ENCODE measurements at places on chromosomes 12 and 14.

DNA sequence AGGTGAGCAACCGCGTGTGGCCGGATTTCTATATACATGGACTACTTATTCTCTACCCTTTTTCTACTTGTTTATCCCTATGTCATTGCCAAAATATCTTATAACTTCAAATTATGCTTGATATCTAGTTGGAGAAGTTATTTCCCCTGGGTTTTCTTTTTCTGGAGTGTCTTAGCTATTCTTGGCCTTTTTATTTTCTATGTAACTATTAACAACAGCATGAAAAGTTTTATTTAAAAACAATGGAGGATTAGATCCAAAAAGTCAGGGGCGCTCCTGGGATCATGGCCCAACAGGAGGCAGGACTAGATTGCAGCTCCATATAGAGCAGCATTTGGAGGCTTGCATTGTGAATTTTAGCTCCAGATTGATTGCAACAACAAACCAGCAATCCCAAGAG is 8.6 kb upstream of the STRAP start:
- H3K36me3 ChIP-seq = no peaks in the 10 kb centered on the region
- no peaks in the 10 kb centered on the region for H3K4me1 ChIP-seq
- peaks cover 20% of the 10 kb centered on the region for H3K27me3 ChIP-seq
- no peak overlapping the region for H3K4me3 ChIP-seq
- H3K27ac ChIP-seq = no peak overlapping the region
- no peak for DNase-seq

GRCh38 chr12:94435511-94435927 is 24.1 kb downstream of the CEP83 start:
- no peak for DNase-seq
- no peaks in the 10 kb centered on the region for H3K27me3 ChIP-seq
- H3K4me3 ChIP-seq = no peak overlapping the region
- H3K27ac ChIP-seq = no peak overlapping the region
- H3K36me3 ChIP-seq = no peaks in the 10 kb centered on the region

- H3K27ac ChIP-seq = no peak overlapping the region
- no peak for DNase-seq
- no peaks in the 10 kb centered on the region for H3K36me3 ChIP-seq
- H3K27me3 ChIP-seq = peaks cover 28% of the 10 kb centered on the region
- no peaks in the 10 kb centered on the region for H3K4me1 ChIP-seq
- no peak overlapping the region for H3K4me3 ChIP-seq
Observed at GRCh38 chr14:97027256-97027999, 230.2 kb downstream of the VRK1 start.

DNA sequence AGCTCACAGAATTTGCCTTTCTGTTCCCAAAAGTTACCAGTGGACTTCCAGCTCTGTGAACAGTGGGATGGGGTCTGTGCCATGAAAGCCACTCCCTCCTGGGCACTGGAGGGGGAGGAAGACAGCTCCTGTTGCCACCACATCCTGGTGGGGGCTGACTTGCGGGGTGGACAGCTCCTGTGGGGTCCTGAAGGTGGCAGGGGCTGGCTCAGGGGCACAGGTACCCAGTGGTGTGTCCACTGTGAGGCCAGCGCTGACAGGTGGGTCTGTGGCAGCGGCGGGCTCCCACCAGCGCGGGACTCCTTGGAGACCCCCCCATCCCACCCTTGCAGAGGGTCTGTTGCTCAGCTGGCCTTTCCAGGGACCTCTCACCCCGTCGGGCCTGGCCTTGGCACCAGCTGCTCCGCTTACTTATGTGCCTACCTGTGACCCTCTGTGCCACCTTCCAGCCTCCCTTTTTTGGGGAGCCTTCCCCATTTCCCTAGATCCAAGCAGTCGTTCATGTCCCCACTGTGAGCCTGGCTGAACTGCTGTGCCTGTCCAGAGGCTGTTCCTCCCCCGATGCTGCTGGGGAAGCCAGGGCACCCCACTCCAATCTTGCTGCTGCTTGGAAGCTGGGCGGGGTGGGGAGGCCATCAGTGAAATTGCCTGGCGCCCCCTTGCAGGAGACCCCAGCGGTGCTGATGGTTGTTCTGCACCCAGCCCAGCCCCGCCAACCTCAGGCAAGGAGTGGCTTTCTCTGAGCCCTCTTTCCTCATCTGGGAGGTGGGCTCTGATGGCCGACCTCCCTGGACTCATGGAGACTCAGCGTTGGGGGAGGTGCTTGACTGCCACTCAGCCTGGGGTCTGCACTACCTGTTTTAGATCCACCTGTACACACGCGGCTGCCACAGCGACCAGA is 2.2 kb downstream of the TEDC1 start:
- H3K36me3 ChIP-seq = peaks cover 9% of the 10 kb centered on the region
- H3K27ac ChIP-seq = no peak overlapping the region
- peaks cover 5% of the 10 kb centered on the region for H3K4me1 ChIP-seq
- no peak overlapping the region for H3K4me3 ChIP-seq
- DNase-seq = no peak

DNA sequence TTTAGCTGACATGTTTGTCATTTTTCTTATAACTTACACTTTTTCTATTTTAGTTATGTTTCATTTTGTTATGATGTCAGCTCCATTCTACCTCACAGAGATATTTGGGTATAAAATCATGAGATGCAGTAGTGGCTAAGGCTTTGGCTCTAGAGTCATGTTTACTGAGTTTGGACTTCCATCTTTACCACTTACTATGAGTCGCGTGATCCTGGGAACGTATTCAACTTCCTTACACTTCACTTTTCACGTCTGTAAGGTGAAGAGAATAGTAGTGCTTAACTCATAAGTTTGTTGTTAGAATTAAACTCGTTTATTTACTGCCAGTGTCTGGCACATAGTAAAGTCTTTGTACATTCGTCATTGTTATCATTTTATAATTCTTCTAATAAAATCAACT is 126.3 kb downstream of the ERC1 start:
- H3K4me3 ChIP-seq = no peak overlapping the region
- no peaks in the 10 kb centered on the region for H3K27me3 ChIP-seq
- no peak for DNase-seq

- no peaks in the 10 kb centered on the region for H3K36me3 ChIP-seq
- no peak overlapping the region for H3K4me3 ChIP-seq
- H3K27ac ChIP-seq = no peak overlapping the region
Observed at GRCh38 chr12:32450768-32451167, 51.4 kb downstream of the FGD4 start.

- no peaks in the 10 kb centered on the region for H3K36me3 ChIP-seq
- H3K4me3 ChIP-seq = no peak overlapping the region
- H3K4me1 ChIP-seq = no peaks in the 10 kb centered on the region
Observed at GRCh38 chr14:88871429-88871828, 47.0 kb downstream of the TTC8 start.

DNA sequence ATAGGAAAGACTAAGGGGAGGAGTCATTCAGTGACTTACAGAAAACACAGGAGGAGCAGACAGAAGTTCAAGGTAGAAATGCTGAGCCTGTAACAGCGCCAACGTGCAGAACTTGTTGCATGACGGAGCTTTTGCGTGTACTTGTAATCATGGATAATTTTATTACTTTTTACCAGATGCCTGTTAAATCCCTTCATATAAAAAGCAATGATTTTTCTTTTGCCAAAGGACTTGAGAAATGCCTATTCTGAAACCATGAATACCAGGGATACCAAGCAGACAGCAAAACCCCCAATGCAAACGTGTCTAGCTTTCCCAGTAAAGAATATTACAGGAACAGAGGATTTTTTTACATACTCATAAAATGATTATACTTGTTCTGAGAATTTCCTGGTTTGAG is 163.6 kb upstream of the GSC start:
- no peak for DNase-seq
- no peak overlapping the region for H3K27ac ChIP-seq
- H3K4me1 ChIP-seq = no peaks in the 10 kb centered on the region
- H3K27me3 ChIP-seq = peaks cover 7% of the 10 kb centered on the region
- no peaks in the 10 kb centered on the region for H3K36me3 ChIP-seq

DNA sequence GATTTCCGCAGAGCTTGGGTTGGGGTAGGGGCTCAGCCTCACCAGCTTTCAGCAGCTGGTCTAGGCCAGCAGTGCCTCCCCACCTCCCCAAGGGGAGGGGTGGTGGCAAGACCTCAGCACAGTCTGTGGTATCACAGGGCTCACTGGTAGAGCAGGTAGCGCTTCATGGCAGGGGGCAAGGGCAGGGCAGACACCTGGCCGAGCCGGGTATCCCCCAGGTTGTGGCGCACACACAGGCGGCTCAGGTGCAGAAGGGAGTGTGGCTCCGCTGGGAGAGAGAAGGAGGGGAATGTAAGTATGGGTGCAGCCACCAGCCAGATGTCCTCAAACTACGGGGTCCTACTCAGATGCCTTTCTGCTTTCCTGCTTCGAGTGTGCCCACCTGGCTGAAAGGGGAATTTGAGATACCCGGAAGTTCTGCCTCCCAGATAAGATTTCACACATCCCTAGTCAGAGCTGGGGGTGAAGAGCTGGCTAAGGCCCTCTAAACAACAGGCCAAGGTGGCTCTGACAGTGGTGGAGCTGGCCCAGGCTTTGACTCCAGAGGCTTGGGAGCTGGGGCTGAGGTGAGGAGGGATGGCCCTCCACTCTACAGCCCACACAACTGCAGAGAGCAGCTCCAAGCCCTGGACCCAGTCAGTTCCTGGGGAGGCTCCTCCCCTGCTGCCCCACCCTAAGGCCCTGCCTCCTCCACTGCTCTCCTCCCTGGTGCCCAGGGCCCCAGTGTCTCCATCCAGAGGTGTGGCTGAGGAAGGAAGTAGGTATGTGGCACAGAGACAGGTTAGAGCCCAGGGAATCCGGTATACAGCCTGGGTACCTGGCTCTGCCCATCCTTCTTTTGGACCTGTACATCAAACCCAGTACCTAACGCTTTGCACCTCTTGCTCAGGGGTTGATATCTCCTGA is 1.8 kb downstream of the SPSB2 start:
- peaks cover 21% of the 10 kb centered on the region for H3K36me3 ChIP-seq
- peak overlapping the region; percentile 94 for H3K4me3 ChIP-seq
- H3K4me1 ChIP-seq = peaks cover 20% of the 10 kb centered on the region
- H3K27ac ChIP-seq = no peak overlapping the region
- no peaks in the 10 kb centered on the region for H3K27me3 ChIP-seq

DNA sequence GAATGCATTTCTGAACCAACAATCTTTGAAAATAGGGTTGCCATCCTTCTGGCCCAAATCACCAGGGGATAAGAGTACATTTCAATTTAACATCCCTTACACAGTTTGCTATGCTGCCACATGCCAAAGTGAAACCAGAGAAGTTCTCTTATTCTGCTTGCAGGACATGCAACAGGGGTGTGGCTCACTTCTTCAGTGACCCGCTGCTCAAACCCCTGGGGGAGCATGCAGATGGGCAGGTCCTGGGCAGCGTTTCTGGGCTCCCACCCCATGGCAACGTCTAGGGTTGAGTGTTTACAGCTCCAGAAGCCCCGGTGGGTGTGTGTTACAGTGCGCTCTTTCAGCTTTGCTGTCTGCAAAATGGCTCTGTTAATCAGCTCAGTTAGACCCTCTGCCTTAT is 1306.3 kb upstream of the TMEM132C start:
- no peak for DNase-seq
- no peaks in the 10 kb centered on the region for H3K36me3 ChIP-seq
- no peak overlapping the region for H3K4me3 ChIP-seq
- no peaks in the 10 kb centered on the region for H3K4me1 ChIP-seq
- no peaks in the 10 kb centered on the region for H3K27me3 ChIP-seq

GRCh38 chr14:68886109-68886434 is 93.0 kb downstream of the ACTN1 start:
- no peaks in the 10 kb centered on the region for H3K4me1 ChIP-seq
- H3K27ac ChIP-seq = no peak overlapping the region
- no peaks in the 10 kb centered on the region for H3K27me3 ChIP-seq
- peaks cover 66% of the 10 kb centered on the region for H3K36me3 ChIP-seq
- no peak for DNase-seq

DNA sequence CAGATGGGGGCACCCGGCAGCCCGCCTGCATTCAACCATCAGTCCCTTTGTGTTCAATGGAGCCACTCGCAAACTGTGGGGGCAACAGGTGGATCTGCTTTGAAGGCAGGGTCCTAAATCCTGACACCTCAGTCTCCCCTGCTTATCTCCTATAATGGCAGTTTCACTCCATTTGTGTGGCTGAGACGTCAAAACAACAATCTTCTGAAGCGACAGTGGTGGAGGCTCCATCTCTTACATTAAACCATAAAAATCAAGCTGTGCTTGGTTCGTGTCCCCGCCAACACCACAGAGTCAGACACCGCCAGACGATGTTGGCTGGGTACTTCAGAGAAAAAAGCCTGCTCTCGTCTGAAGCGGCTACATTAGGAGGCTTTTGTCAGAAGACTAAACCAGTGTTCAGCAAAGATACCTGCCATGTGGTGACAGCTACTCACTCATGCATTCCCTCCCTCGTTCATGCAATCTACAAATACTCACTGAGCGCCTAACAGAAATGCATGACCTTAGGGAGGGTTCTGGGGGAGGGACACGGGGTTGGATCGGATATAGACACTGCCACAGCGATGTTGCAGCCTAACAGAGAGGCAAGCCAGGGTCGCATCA is 253.9 kb downstream of the FOXN3 start:
- no peaks in the 10 kb centered on the region for H3K4me1 ChIP-seq
- peaks cover 17% of the 10 kb centered on the region for H3K36me3 ChIP-seq
- no peak overlapping the region for H3K4me3 ChIP-seq
- H3K27ac ChIP-seq = no peak overlapping the region
- no peak for DNase-seq
- no peaks in the 10 kb centered on the region for H3K27me3 ChIP-seq
